ENCODE measurements at places on chromosomes 4 and X.
A peak's percentile ranks its signal among the peaks of the same experiment; 100 is the strongest.

- peak; percentile 3 for DNase-seq
Observed at GRCh38 chrX:110407910-110408545, 49.4 kb downstream of the RTL9 start.

DNA sequence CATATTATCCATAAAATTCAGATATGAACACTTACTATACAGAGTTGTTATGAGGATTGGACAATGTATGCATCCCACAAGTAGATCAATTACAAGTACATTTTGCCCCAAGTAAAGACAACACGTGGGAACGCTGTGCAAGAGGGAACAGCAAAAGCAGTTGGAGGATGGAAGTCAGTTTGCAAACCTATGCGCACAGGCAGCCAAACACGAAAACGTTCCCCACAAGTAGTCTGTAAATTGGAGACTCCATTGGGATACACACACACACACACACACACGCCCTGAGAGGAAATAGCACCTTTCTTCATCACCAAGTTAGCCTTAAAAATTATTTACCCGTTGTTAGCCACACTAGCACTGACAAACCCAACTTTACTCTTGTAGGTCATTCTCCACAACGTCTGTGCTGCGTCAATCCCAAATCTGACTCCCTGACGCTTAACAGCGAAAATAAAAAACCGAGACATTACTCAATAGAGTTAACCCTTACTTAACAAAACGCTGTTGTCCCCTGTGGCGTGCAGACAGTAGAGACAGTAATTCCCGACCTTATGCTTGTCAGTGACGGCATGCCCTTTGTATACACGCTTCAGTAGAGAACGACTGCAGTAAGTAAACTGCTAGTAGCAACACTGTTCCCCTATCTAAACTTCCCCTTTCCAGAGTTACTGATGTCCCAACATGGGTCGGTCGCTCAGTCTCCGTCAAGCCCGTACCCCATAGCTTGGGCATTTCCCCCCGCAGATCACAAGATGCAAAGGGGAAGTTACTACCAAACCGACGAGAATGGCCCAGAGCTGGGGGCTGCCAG is 730 bp downstream of the MANBA start:
- no peak for DNase-seq

DNA sequence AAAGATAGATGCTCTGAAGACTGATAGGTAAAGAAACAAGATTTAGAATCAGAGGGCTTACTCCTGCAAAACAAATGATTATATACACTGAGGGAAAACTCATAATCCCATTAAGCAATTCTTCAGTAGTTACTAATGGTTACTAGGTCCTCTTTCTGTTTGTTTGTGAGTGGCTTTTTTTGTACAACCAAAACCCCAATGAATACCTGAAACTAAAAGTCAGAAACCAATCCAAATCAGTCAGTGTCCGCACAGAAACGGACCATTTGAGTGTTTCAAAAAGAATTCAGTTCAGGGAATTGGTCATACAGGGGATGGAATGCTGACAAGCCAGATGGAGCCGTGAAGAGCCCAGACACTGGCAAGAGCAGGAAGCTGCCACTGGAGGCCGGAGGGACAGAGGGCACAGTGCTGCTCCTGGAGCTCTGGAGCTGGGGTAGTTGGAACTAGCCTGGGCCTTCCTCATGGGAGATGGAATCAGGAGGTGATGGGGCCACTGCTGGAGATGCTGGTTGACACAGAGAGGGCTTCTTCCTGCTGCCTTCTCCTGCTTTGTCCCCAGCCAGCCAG is 31.9 kb downstream of the SETD7 start:
- no peak for DNase-seq

- no peak for DNase-seq
Observed at GRCh38 chr4:173707658-173708419, 177.8 kb upstream of the HAND2 start.

DNA sequence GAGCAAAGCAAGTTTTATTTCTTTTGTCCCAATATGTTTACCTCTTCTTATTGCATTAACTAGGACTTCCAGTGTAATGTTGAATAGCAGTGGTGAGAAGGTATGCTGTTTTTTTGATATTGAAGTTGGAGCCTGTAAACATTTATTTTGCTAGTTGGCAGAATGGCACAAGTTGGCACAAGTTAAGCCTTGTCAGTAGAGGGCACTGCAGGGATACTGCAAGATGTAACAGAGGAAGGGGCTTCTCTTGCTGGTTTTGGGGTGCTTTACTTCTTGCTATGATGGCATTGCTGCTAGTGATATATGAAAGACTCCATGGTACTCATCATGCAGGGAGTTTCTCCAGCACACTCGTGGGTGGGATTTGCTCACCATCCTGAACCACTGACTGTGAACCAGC is 327.3 kb upstream of the ARX start:
- no peak for DNase-seq
